ENCODE measurements at places on chromosomes 4 and X.

DNA sequence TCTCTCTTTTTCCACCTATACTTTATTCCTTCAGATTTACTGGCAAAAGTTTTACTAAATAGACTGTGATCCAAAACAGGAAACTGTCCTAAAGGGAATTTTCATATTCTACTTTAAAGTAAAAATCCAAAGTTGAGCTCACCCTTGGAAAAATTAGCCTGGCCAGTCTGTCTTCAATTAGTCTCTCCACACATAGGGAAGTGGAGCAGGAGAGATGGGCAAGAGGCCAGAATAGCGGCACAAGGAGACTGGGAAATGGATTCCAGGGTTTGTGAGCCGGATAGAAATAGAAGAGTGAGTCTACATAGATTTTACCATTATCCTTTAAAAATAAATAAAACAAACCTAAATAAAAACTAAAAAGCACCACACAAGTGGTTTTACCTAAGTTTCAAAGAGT is 16.2 kb upstream of the FRMD7 start:
- no peak for DNase-seq

DNA sequence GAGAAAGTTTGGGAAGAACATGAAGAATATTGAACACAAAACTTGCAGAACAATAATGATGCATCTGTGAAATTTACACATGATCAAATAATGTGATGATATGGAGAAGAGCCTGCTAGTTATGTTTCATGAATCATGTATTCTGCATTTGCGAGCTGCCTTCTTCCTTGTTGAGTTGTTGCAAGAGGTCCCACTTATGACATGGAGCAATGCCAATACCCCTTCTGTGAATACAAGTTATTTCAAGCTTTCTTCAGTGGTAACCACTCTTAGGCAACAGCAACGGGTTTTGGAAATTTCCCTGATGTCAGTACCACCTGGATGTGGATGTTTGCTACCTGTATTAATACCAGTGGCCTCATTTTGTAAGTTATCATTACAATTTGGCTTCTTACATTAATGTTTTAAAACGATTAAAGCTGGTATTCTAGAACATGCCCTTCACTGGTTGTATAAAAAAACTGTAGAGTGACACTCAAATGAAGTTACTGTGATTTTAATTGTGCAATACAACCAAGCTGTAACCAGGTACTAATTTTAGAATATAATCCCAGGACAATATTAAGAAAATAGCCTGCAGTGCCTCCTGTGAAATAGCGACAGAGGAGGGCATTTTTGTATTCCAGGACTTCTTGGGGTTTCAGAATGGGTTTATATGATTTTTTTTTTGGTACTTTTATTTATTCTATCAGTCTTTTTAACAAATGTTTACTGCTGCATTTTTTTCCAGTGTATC is 25.3 kb downstream of the IQCM start:
- DNase-seq, result no peak

DNA sequence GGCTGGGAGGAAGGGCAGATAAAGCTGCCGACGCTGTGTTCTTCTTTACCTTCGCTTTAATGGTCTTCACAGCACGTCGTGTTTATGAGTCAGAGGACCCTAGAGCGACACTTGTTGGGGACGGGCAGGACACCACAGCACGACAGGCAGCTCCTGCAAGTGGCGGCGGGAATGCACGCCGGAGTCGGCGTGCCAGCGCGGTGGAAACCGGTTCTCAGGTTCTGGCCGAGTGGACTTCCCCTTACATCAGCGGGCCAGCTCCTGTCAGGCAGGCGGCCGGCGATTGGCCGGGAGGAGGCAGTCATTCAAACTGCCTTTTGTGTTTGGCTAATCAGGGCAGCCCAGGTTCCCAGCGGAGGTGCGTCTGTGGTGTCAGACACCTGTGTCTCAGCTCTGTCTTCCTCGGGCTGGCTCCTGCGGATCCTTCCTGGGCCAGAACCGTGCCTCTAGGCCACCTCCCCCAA is 150.9 kb downstream of the SHROOM3 start:
- peak; percentile 5 for DNase-seq

DNA sequence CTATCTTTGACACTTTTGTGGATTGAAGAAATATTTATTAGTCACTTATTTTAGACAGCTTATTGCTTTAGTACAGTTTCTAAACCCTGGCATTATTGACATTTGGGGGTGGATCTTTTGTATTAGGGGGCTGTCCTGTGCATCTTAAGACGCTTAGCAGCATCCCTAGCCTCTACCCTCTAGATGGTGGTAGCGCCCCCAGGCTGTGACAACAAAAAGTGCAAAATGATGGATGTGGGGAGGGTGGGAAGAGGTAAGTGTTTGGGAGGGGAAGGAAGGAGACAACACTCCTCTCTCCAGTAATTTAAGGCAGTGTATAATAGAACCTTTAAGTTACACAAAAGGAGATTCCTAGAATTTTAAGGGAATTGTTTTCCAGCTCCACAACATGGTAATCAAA is 1210.6 kb downstream of the C4orf33 start:
- DNase-seq, result no peak

- DNase-seq, result no peak
Measured at GRCh38 chrX:25523574-25524540, 508.1 kb upstream of the ARX start.

Measured in stimulated activated CD4-positive, alpha-beta T cell treated with anti-CD3 and anti-CD28 coated beads, Interleukin-4, amount 100 ng/mL, for 1 hour (primary cell).